Astrocyte of the hippocampus (primary cell): ENCODE measurements at places on chromosomes 12 and 14.

DNA sequence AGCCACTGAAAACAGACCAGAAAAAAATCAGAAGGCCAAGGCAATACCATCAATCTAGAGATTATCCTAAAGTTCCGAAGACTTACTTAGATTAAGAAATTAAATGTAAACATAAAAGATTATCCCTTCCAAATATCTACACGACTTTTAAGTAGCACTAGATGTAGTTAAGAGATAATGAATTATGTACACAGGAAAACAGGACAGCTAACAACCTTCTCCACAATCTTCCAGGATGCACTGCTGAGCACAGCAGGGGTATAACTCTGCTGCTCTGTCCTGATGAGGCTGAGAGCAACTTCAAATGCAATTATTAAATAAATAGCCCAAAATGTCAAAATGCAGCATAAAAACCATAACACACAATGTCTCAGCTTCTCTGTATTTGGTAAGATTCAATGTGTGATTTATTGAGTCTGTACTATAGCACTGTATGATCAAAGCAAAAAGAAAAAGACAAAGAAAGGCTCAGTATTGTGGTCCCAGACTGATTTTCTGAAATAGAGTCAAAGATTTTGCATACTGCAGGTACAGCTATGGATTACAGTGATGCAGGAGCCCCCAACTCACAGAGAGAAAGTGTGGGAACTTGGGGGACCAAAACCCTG lies 56.9 kb downstream of the TMTC1 start:
- no peak for DNase-seq

DNA sequence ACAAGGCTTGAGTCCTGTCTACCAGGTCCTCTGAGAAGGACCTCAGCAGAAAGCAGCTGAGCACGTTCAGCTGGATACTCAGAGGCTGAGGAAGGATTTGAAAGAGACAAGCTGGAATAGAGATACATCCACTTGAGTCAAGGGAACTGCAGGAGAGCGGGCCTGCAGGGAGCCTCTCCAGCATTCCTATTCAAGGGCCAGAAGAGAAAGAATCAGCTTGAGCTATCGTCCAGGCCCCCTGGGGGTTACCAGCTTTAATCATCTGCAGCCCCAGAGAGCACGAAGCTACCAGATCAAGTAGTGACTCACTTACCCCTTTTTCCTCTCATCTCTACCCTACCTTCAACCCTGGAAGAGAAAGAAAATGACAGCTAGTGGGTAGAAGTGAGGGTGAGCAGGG lies 80.9 kb downstream of the NDUFA12 start:
- no peak for DNase-seq

DNA sequence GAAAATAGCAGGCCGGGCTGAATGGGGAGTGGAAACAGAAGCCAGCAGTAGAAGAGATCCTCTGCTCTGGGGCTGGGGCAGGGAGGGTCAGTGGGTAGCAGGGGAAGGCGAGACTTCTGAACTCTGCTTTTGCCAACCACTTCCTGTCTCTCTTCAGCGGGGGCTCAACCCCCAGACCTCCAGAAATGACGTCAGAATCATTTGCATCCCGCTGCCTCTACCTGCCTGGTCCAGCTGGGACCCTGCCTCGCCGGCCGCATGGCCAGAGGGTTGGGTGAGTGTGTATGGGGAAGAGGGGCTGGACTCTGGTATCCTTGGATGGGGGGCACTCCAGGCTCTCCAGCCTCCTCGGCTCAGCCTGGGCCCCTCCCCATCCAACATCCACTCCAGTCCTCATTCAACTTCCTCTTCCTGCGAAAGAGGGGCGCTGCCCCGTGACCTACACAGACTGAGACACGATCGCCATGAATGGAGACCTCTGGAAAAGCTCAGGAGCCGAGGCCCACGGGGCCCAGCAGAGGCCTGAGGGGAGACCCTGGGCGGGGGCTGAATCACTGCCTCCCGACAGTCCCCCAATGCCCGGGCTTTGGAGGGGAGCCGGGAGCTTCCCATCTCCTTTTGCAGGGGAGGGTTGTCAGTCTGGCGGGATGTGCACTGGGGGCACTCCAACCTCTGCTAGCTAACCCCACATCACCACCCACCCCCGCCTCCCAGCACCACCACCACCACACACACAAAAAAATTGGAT lies 458 bp upstream of the HOXC4 start:
- DNase-seq: no peak

DNA sequence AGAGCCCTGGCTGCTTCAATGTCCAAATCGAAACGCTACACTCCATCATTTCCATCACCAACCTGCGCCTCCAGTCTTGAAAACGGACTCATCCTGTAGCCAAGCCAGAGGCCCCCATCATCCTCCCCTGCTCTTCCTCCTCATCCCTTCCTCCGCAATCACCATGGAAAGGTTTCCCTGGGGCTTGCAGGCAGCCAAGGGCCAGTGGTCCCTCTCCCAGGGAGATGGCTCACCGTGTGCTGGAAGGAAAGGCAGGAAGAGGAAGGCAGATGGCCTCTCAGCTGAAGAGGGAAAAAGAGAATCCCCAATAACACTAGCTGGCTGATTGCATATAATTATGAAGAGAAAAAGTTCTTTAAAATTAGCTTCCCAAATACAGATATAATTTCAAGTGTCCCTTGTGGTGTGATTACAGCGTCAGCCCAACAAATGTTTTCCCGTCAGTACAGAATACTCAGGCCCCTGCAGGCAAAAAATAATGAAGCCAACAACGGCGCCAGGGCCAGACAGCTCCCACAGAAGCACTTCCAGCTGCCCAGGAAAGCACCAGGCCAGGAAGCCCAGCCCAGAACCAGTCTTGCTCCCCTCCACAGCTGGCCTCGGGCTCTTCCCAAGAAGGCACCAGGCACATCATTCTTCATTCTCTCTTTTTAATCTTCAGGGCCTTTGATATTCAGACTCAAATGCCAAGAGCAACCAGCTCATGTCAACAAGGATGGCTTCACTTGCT lies 24.7 kb downstream of the ITPK1 start:
- no peak for DNase-seq

- DNase-seq: no peak
Measured at GRCh38 chr12:15648558-15648957, 140.6 kb downstream of the EPS8 start.

- no peak for DNase-seq
Measured at GRCh38 chr14:59190372-59190771, 1.9 kb downstream of the DAAM1 start.

DNA sequence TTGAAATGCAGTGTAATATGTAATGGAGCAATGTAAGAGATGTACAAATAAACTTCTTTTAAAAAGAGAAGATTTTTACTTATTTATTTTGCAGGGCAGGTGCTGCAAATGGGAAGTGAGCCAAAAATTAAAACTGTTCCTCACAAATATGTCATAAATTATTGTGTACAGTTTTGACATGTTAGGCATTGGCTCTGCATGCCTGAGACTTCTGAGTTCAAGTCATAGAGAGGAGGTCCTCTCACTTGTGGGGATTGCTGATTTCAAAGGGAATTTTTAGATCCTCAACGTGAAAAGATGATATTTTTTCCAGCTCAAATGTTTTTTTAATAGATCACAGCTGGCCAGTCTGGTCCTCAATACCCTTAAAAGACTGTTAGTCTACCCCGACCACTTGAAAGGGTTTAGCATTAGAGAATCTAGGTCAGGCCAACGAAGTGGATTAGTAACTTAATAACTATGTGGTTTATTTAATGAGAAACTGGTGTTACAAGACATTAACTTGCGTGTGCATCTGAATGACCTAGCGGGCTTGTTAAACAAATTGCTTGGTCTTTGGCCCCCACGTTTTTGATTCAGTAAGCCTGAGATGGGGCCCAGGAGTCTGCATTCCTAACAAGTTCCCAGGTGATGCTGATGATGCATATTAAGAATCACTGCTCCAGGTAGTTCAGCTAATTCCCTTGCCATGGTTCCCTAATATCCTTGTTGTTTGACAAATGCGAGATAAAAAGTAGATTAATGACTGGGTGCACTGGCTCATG lies 30.9 kb upstream of the WDR89 start:
- peak; percentile 15 for DNase-seq

DNA sequence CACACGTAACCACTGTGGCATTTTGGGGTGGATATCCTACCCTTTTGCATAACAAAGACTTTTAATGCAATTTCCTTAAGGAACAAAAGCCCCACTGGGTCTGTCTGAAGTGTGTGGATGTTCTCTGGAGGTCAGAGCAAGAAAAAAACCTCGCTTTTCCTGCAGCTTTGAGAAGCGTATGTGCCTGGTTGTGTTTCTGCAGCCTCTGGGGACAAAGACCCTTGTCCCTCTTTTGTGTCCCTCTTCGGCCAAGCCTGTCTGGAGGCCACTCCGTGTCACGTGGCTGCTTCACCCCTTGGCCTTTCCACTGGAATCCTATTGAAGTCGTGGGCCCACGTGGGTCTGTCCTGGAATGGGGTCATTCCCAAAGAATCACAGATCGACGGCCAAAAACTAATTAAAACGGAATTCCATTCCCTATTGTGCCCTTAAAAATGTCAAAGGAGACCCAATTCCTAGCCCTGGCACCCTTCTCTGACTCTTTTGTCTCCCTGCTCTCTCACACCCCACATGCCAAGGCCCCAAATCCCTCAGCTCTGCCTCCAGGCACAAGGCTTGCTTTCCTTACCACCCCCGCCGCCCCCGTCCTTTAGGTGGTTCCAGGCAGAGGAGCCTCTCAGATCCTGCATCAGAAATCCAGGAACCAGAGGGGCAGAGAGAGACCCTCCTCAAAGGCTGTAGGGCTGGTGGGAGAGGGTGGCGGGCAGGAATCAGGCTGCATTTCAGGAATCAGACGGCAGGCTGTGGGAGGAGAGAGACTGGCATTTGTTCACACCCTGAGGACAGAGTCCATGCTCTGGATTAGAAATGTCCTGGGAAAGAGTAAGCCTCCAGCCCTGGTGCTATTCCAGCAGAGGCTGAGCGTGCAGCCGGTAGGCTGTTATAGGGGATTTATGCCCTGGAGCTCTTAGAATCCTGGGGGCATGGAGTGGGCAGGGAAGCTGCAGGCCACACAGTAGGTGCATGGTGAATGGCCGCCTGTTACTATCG lies 12.6 kb upstream of the CYP46A1 start:
- DNase-seq: peak; percentile 73

DNA sequence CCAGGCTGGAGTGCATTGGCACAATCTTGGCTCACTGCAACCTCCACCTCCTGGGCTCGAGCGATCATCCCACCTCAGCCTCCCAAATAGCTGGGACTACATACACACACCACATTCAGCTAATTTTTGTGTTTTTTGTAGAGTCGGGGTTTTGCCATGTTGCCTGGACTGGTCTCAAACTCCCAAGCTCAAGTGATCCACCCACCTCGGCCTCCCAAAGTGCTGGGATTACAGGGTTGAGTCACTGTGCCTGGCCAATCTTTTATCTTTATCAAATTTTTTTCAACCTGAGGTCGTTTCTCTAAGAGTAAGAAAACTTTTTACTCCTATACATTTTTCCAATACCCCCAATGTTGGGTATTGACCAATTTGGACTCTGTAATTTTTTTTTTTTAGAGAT lies 40.0 kb upstream of the NAP1L1 start:
- no peak for DNase-seq
